ENCODE measurements at places on chromosomes 2 and 18. TPM values are rescaled to one million over a fixed set of nuclear protein-coding genes. Genes with fewer than 3 reads are reported as not detected.

Gene COL4A3
- total RNA-seq, result 0.13 TPM

Gene LAMA3
- total RNA-seq, result 0.18 TPM

Gene ID2
- total RNA-seq, result 299 TPM

Gene CPLX4
- not detected for total RNA-seq

Gene TIMM21
- total RNA-seq, result 18.4 TPM

Gene ZNF804A
- not detected for total RNA-seq

Gene ZNF2
- total RNA-seq, result 3.9 TPM

DNA sequence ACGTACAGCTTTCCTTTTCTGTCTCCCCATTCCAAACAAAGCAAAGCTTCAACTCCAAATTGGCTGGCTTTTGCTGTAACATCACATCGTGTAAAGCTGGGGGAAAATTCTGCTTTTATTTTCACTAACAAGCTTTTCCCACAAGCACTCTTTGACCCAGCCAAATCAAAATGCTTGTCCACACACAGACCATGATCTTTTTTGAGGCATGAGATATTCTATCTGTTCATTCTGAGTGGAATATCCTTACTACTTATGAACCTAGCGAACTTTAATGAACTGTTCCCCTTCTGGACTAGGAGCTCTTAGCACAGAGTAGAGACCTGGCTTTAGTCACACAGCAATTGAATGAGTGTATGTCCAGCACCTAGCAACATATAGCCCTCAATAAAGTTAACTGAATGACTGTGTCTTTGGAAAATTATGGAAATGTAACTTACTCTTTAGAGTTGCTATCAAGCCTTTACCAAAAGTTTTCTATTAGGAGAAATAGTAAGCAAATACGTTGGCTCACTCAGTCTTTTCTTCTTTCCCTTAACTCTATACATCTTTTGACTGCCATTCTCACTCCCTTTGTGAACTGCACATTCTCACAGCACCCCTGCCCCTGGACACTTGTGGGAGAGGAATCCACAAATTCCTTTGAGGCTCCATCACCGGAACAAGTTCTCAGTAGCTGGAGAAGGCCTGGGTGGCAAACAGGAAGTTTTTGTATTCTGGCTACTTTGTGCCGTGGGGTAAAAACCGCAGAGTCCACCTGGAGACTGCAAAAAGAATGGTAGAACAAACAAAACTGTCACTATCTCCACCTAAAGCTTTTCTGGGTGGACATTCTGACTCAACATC, 1.3 kb upstream of the UBE2E3 start:
- peak overlapping the region; percentile 61 for H3K4me3 ChIP-seq
- H3K4me1 ChIP-seq, result peaks cover 36% of the 10 kb centered on the region
- peak overlapping the region; percentile 12 for H3K27ac ChIP-seq
- H3K36me3 ChIP-seq, result peaks cover 22% of the 10 kb centered on the region
- no peak for DNase-seq

GRCh38 chr18:23683671-23684070, 5.6 kb upstream of the LAMA3 start:
- no peak for DNase-seq
- no peaks in the 10 kb centered on the region for H3K36me3 ChIP-seq
- H3K4me3 ChIP-seq, result no peak overlapping the region
- peaks cover 59% of the 10 kb centered on the region for H3K27me3 ChIP-seq

DNA sequence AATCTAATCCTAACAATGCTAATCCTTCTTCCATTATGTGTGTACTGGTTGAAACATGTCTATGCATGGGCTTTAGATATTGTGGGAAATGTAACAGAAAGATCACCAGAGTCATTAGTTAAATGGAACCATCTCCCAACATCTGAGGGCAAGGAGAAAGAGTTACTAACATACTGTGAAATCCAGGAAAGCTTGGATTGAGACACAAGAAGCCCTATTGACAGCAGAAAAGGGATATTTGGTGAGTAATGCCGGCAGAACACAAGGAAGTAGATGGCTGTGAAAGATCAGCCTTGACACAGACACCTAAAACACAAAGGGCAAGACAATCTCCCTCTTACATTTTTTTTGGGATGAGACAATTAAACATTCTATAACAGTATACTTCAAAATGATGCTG, 28.5 kb upstream of the LAMA1 start:
- H3K4me3 ChIP-seq, result no peak overlapping the region
- no peaks in the 10 kb centered on the region for H3K4me1 ChIP-seq

DNA sequence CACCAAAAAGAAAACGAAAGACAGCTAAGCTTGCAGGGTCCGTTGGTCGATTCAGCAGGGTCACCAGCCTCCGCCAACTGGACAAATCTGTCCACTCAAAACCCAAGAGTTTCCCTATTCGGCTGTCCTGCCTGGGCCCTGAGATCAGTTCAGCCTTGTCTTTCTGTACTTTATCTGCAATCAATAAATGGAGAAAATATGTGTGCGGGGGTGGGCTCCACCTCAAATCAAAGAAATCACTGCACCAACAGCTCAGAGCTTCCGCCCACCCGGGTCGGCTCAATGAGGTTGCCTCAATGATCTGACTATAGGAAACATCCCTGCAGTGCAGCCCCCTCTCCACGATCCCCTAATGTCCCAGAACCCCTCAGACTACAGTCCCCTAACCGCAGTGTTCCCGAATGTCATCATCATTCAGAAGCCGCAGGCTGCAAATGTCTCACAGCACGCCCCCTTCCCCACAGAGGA, 447 bp downstream of the GGCX start:
- H3K27me3 ChIP-seq, result no peaks in the 10 kb centered on the region
- H3K4me3 ChIP-seq, result peak overlapping the region; percentile 87
- peaks cover 36% of the 10 kb centered on the region for H3K4me1 ChIP-seq
- peak overlapping the region; percentile 90 for H3K27ac ChIP-seq
- DNase-seq, result no peak

DNA sequence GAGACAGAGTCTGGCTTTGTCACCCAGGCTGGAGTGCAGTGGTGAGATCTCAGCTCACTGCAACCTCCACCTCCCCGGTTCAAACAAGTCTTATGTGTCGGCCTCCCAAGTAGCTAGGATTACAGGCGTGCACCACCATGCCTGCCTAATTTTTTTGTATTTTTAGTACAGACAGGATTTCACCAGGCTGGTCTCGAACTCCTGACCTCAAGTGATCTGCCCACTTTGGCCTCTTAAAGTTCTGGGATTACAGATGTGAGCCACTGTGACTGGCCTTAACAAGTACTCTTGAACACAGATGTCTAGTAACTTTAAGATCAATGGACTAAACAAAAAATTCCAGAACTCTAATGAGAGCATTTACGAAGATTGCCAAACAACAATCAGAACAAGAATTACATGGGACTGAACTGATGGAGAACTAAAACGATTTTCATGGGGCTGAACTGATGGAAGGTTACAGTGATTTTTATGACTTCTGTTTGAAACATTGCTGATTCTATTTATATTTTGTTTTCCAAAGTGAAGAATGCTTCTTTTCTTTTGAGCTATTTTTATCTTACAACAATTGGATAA, 46.5 kb upstream of the ST3GAL5 start:
- no peak overlapping the region for H3K27ac ChIP-seq
- no peak for DNase-seq
- H3K4me3 ChIP-seq, result no peak overlapping the region
- H3K36me3 ChIP-seq, result peaks cover 4% of the 10 kb centered on the region
